ENCODE measurements at places on chromosomes 3 and 15.

- no peak for DNase-seq
Observed at GRCh38 chr3:69442771-69443311, 57.0 kb upstream of the FRMD4B start.

- DNase-seq: no peak
Observed at GRCh38 chr15:37107071-37107743, 6.9 kb upstream of the MEIS2 start.

DNA sequence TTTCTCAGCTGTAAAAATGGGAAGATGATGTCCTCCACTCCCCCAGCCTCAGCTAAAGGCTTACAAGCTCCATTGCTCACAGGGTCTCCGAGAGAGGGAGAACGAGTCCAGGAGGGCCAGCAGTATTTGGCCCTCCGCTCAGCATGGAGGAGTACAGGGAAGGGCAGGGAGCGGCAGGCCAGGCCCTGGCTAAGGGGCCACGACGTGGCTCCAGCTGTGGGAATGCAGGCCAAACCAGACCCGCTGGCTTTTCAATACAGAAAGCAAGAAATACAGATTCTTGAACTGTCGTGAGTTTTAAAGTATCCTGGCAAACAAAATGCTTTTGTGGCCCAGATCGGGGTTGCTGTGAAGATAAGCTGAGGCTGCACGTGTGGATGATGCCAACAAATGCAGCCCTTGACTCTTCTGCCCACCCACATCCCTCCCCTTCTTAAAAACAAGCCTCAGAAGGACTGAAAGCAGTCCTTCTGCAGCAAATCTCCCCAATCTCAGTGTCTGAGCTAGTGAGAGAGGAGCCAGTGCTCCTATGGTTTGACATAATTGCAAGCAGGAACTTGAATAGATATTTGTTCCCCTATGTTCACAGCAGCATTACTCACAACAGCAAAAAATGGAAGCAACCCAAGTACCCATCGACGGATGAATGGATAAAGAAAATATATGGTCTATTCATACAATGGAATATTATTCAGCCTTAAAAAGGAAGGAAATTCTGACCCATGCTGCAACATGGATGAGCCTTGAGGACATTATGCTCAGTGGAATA lies 18.5 kb upstream of the FBLN2 start:
- no peak for DNase-seq

DNA sequence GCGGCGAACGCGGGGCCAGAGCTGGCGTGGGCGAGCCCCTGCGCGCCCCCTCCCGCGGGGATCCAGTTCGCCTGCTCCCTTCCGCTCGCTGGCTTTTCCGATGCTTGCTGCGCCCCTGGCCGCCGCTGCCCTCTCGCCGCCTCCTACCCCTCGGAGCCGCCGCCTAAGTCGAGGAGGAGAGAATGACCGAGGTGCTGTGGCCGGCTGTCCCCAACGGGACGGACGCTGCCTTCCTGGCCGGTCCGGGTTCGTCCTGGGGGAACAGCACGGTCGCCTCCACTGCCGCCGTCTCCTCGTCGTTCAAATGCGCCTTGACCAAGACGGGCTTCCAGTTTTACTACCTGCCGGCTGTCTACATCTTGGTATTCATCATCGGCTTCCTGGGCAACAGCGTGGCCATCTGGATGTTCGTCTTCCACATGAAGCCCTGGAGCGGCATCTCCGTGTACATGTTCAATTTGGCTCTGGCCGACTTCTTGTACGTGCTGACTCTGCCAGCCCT lies 721 bp downstream of the P2RY1 start:
- DNase-seq: no peak

DNA sequence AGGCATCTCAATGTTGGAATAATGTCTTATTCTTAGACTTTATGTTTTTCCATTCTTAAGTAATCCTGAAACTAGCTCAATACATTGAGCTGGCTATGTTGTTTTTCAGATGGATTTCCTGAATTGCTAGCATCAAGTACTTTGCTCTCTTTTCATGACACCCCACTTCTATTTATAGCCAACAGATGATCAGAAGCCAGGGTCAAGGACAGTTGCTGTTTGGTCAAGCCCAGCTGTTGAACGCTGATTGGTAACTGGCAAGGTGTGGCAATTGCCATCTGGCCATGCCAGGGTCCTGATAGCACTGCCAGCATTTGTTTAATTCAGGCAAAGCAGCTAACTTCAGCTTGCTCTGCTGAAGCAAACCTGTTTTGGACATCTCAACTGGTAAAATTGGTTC lies 46.2 kb upstream of the PLCL2 start:
- no peak for DNase-seq

- DNase-seq: no peak
Observed at GRCh38 chr3:128549283-128550112, 56.5 kb upstream of the GATA2 start.

DNA sequence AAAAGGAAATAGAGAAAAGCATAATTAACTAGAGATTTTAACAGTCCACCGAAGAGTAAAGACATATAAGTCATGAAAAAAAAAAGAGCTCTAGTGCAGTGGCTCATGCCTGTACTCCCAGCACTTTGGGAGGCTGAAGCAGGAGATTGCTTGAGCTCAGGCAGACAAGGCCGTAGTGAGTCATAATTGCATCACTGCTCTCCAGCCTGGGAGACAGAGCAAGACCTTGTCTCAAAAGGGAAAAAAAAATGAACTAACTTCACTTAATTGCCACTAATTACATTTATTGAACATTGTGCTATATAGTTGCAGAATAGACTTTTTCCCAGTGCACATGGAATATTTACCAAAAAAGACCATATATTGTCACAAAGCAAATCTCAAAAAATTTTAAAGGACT lies 221.8 kb downstream of the CBLB start:
- peak; percentile 43 for DNase-seq

- peak; percentile 26 for DNase-seq
Observed at GRCh38 chr3:68893600-68894239, 38.6 kb downstream of the TAFA4 start.

DNA sequence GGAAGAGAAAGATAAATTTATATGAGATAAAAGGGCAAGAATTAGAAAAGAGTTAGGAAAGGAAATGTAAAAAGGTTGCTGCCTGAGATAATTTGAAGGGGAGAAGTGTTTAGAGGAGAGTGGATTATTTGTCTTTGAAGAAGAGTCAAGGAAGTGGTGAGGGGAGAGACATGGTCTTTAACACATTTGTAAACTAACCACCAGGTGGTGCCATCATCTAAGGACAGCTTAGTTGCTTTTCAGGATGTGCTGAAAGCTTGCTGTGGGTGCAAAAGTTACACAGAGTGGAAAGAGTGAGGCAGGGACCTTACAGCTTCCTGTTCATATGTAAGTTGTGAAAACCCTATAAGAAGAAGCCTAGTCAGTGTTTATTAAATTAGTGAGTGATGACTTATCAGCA lies 114.1 kb upstream of the DNAJC19 start:
- no peak for DNase-seq

- no peak for DNase-seq
Observed at GRCh38 chr3:113630956-113631542, 65.4 kb downstream of the USF3 start.

- peak; percentile 94 for DNase-seq
Observed at GRCh38 chr15:57485869-57486268, 105.8 kb upstream of the MYZAP start.

DNA sequence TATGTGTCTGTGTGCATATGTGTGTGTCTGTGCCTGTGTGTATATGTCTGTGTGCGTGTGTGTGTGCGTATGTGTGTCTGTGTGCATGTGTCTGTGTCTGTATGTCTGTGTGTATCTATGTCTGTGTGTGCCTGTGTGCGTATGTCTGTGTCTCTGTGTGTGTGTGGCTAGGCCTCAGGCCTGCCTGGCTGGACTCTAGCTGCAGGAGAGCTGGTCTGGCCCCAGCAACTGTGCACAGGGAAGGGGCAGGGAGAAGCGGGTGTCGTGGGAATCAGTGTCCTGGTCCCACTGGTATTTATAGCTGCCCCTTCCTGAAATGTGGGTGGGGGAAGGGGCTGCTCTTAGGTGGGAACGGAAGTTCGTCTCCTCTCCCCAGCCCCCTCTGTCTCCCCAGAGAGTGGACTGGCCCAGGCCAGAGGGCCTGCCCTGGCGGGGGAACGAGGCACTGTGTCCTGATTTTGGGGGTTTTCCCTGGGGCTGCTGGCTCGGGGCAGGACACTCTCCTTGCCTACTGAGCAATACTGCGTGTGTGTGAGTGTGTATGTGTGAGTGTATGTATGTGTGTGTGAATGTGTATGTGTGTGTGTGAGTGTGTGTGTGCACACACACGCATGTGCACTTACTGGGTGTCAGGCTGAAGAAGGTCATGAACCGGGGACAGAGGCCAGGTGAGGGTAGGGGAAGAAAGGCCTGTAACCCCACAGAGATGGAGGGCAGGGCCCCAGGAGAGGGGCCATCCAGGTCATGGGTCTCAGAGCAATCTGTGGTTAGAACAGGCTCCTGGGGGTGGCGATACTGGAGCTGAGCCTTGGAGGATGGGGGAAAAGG lies 6.6 kb downstream of the CSPG4 start:
- DNase-seq: no peak

GRCh38 chr3:120421926-120422325 lies 28.9 kb downstream of the FSTL1 start:
- DNase-seq: no peak

Measured in SW 1271 (cell line).